ENCODE measurements at places on chromosomes 11 and 22. TPM values are rescaled to one million over a fixed set of nuclear protein-coding genes. Genes with fewer than 3 reads are reported as not detected.
A peak's percentile ranks its signal among the peaks of the same experiment; 100 is the strongest.

RFPL2 gene
- total RNA-seq, result not detected

TRIM44 gene
- total RNA-seq, result 13.0 TPM

DGCR6 gene
- 0.35 TPM for total RNA-seq

BTBD18 gene
- not detected for total RNA-seq

F2 gene
- total RNA-seq, result not detected

WNT11 gene
- 16.4 TPM for total RNA-seq

LDHA gene
- 229 TPM for total RNA-seq

DNA sequence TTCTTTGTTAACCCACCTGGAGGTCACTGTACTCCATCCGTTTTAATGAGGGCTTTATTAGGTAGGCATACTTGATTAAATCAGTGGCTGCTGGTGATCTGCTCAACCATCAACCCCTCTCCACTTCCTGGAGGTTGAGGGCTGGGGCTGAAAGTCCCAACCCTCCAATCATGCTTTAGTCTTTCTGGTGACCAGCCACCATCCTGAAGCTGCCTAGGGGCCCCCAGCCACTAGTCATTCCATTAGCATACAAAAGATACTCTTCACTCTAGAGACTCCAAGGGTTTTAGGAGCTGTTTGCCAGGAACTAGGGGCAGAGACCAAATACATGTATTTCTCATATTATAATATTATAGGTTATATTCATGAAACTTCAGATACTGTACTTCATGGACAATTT lies 13.5 kb downstream of the DNAJC24 start:
- no peak for DNase-seq

- no peak for DNase-seq
Observed at GRCh38 chr11:69563946-69564775, 76.8 kb upstream of the CCND1 start.

DNA sequence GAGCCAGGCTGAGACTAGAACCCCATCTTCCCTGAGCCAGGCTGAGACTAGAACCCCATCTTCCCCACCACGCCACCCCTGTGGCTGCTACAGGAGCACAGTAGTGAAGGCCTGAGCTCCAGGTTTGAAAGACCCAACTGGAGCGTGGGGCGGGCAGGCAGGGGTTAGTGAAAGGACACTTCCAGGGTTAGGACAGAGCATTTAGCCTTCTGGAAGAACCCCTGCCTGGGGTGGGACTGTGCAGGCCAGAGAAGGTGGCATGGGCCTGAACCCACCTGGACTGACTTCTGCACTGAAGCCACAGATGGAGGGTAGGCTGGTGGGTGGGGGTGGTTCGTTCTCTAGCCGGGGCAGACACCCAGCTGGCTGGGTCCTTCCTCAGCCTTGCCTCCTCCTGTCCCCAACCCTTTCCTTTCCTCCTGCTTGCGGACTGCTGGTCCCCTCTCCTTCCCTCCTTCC lies 24.1 kb downstream of the SUN2 start:
- no peak for DNase-seq

GRCh38 chr22:39776295-39777009 lies 117.1 kb downstream of the ENTHD1 start:
- no peak for DNase-seq

DNA sequence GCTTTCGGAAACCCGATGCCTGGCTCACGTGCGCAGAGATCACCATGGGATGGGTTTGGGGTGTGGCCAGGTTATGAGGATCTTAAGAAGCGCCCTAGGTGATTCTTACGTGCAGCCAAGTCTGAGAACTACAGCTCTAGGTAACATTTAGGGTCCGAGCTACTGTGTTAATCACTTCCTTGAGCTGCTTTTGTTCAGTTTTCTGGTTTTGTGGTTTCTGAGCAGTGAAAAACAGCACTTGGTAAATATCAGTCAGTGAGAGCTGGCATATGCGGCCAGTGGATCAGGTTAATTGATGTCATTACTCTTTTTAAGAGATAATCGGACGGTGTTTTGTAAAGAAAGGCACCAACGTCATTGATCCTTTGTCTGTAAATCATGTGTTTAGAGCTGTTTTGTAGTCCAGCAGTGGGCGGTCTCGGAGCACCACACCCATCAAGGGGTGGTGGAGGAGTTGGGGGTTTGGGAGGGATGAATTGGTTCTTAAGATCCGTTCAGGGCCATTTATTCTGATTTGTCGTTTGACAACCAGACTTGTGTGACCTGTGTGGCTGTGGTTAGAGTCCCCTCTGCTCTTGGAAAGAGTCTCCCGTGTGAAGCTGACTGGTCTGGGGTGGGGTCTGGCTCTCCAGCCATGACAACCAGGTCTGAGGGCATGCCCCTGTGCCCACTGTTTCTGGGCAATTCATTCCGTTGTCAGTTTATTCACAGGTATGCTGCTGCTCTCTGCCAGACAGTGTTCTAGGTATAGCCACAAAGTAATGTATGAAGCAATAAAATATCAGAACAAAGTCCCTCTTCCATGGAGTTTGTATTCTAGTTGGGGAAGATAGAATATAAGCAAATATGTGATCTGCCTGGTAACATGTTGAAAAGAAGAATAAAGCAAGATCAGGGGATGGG lies 61.9 kb upstream of the SORL1-AS1 start:
- DNase-seq, result no peak

- DNase-seq, result no peak
Observed at GRCh38 chr11:39011797-39012196, 2413.8 kb upstream of the RAG2 start.

DNA sequence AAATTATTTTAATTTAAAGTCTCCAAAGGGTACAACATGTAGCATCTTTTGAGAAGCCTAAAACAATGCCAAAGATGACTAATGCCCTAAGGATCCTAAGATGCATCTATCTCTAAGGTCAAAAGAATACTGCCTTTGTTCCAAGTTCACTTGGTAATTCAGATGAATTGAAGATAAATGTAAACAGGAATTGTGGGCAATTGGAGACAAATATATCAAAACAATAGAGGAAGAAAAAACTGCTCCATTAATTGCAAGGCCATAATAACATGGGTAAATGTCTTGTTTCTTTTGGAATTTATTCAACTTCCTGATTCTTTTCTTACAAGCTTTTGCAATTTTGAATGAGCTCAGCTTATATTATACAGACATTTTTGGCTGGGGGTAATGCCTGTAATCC lies 338.6 kb downstream of the TTC28 start:
- DNase-seq, result no peak

GRCh38 chr11:63670433-63671321 lies 499 bp downstream of the ATL3 start:
- peak; percentile 61 for DNase-seq

GRCh38 chr11:115716601-115717529 lies 212.7 kb upstream of the CADM1 start:
- DNase-seq, result no peak

Data from ovary (tissue), 10 donors.